ENCODE measurements at places on chromosomes 11 and 22. TPM values are rescaled to one million over a fixed set of nuclear protein-coding genes. Genes with fewer than 3 reads are reported as not detected.

The SYT7 gene
- total RNA-seq: 0.54 TPM

The OR5I1 gene
- total RNA-seq: not detected

The OMP gene
- total RNA-seq: not detected

The MMP3 gene
- total RNA-seq: not detected

The PYGM gene
- 5.8 TPM for total RNA-seq

The FADS3 gene
- total RNA-seq: 157 TPM

The HEPN1 gene
- not detected for total RNA-seq

The FGF3 gene
- total RNA-seq: not detected

The MAP6 gene
- 2.0 TPM for total RNA-seq
